ENCODE measurements at places on chromosomes 1 and 21.
A peak's percentile ranks its signal among the peaks of the same experiment; 100 is the strongest.

DNA sequence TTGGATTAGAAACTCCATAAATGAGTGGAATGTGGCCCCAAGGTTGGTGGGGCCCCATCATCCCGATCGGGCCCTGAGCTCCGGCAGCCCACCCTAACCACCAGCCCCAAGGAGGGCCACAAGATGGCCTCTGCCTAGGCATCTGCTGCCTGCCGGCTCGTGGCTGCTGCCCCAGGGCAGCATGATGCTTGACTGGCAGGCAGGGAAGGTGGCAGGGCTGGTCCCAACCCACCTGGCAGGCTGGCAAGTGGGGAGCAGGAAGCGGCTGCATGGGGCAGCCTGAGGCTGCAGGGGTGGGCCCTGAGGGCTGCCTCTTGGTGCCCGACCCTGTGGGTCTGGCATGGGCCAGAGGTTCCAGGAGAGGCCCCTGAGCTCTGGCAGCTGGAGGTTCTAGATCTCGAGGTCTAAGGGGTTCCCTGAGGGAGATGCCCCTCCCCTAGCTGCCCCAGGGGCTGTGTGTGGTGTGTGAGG is 760 bp upstream of the GJC2 start:
- DNase-seq = no peak

DNA sequence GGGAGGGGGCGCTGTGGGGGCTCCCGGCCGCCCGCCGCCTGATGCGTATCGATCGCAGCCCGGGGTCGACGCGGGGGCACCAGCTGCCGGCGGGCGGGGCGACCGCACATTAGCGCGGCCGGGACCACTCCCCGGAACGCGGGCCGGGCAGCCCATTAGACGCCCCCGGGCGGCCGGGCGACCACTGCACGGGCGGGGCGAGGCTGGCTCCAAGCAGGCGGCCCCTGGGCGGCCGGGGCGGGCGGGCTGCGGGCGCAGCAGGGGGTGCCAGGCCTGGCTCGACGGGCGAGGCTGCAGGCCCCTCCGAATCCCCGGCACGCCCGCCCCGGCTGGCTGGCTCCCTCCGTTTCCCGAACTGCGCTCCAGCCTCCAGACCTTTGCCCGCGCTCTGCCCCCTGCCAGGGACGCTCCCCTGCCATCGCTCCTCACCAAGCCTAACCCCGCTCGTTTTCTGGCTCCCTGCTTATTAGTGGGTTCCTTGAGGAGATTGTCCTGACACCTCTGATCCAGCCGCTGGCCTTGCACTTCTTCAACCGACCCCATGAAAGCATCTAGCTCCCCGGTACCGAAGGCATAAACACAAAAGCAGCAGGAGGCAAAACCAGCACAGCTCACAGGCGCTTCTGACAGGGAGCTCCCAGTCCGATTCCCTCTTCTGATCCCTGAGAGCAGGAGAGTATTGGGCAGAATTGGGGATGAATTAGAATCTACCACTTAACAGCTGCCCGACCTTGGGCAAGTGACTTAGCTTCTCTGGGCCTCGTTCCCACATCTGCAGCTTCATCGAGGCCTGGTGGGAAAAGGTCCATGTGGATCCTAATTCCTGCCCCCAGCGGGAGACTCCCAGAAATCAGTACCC is 92.6 kb upstream of the CASZ1 start:
- no peak for DNase-seq

DNA sequence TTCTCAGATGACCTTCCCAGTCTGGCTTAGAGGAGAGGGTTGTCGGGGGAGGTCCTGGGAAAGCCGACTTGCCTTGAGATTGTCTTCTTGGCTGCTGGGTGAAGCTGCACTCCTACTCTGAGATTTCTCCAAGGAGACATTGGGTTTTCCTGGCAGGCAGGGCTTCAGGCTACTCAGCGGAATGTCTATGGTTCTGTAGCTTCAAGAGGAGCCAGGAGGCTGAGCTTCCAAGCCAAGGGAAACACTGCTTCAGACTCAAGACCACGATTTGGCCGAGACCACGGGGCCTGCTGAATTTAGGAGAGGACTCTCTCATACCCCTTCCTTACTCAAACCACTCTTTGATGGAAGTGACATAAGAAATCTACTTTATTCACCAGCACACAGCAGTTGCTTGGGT is 67.8 kb downstream of the NTMT2 start:
- no peak for DNase-seq

GRCh38 chr1:226674892-226675714 is 64.0 kb downstream of the ITPKB start:
- DNase-seq = peak; percentile 92

DNA sequence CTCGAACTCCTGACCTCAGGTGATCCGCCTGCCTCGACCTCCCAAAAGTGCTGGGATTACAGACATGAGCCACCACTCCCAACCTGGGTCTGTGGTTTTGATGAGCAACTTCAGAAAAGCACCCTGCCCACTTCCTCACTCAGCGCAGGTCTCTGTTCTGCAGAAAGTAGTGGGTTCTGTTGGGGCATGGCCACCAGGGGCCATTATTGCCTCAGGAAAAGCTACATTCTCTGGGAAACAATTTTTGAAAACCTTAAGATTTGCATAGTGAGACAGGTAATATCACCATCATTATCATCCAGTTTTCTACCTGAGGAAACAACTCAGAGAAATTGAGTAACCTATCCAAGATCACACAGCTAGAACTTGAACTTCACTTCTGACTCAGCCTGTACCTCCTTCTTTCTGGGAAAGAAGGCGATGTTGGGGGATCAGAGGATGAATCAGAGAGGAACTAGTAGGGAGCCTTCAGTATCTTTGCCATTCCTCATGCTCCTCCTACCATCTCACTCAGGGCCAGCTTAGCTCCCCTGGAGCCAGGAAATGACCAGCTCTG is 7.1 kb upstream of the NES start:
- DNase-seq = peak; percentile 34

Measured in naive thymus-derived CD4-positive, alpha-beta T cell (primary cell).